NCI-H187 (cell line): ENCODE measurements at places on chromosomes 2 and 18.
A peak's percentile ranks its signal among the peaks of the same experiment; 100 is the strongest.

DNA sequence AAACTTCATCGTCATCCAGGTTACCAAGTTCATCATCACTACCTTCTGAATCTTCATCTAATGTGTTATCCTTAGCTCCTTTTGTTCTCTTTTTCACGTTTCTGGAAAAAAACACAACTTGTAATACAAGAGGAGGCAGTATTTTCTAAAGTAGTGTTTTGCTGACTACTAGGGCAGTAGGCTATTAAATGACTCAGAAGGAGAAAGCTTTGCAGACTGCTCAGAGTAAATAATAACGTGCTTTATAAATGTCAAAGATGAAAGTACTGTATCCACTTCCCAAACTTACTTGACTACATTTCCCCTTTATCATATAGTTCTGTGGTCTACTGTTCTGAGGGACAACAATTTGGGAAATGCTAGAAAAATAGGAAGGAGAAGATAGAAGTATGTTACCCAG is 15.6 kb downstream of the CEBPZOS start:
- no peak for DNase-seq

DNA sequence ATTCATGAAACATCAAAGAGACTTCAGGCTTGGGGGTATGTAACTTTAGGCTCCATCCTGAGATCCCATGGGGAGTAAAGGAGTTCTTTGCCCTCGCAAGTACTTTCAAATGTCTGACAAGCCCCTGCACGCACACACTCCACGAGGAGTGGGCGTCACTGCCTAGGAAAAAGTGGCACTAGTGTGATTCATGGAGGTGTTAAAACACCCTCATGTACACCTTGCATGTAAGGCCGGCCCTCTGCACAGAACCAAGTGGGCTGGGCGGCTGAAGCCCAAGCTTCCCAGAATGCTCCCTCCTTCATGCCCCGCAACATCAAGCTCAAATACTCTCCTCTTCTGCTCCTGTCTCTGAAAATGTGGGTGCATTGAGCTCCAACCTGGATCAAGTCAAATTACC is 7.8 kb downstream of the HS1BP3 start:
- DNase-seq: no peak

DNA sequence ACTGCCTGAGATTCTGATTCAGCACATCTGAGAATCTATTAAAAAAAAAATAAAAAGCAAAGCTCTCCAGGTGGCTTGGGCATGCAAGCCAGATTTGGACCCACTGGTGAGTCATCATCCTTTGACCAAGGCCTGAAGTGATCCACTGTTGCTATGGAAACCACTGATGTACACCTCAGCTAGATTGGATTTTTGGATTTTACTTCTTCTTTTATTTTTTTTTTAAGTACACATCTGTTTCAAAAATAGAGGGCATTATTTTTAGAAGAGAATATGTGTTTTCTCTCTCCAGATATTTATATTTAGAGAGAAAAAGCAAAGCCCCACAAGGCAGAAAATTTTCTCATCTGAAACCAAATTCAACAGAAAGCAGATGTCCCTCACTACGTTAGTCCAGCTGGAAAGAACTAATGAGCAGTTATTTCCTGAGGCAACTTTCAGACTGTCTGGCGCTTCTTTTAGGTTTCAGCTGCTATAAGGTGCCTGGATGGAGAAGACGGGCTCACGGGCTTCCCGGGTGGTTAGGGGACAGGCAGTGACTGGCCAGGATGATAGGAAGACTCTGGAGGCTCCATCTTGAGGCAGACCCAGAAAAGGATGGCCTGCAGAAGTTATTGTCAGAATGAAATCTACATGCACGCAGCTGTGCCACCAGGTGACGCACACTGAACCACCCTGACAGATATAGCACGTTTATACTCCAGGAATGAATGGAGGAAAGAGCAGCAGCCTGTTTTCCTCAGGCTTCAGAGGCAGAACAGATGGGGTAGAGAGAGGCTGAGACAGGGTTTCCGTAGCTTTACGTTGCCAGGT is 50.5 kb downstream of the MRPL35 start:
- DNase-seq: no peak

DNA sequence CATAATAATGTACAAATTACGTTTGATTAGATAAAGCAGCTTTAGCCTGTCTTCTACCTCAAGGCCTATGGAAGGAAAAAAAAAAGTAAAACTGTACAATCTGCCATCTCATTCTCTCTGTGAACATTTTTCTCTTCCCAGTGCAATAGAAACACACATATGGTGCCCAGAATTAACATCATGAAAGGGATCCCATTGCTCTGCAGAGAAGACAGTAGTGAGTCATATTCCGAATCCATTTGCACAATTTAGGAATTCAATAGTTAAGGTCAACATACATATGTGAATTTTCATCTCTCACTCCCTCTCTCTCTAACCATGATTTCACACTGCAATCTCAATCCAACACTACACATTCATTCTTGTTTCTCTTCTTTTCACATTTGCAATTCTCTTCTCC is 640.9 kb upstream of the SOX11 start:
- no peak for DNase-seq

DNA sequence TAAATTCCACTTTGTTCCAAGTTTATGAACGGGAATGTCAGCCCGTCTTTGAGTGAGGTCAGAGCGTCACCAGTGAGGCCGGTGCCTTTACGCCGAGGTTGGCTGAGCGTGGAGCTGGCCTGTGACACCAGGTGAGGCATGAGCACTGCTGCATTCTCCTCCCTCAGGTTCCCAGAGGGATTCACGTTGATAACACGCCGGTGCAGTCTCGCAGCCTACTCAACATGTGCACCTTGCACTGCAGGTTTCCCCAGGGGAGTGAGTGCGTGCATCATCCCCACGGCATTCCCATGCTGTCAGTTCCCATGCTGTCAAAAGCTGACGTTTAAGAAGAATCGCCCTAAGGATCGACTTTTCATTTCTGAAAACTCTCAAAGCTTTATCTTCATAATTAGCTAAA is 213.3 kb downstream of the LDLRAD4 start:
- DNase-seq: peak; percentile 26

GRCh38 chr2:28318462-28319117 is 74.1 kb upstream of the FOSL2 start:
- DNase-seq: no peak
